ENCODE measurements at places on chromosomes 6 and 20.

DNA sequence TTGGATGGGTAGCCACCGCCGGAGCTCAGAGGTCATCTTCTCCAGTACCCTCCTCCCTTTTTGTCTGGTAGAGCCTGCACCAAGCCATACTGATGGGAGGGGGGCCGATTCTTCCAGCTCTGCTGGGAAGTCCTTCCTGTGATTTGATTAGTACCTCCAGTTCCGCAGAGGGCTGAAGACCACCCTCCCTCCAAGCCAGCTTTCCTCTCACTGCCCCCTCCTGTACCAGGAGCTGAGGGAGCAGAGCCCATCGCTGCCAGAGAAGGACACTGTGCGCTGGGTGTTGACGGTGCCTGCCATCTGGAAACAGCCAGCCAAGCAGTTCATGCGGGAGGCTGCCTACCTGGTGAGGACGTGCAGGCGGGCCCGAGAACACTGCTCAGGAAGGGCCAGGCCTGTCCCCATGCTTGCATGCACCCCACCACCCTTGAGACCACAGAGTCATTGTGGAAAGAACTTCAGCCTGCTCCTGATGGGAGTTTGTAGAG is 13.2 kb downstream of the HSPA12B start:
- DNase-seq: no peak

- no peak for DNase-seq
Observed at GRCh38 chr6:126531286-126531685, 191.4 kb downstream of the CENPW start.

DNA sequence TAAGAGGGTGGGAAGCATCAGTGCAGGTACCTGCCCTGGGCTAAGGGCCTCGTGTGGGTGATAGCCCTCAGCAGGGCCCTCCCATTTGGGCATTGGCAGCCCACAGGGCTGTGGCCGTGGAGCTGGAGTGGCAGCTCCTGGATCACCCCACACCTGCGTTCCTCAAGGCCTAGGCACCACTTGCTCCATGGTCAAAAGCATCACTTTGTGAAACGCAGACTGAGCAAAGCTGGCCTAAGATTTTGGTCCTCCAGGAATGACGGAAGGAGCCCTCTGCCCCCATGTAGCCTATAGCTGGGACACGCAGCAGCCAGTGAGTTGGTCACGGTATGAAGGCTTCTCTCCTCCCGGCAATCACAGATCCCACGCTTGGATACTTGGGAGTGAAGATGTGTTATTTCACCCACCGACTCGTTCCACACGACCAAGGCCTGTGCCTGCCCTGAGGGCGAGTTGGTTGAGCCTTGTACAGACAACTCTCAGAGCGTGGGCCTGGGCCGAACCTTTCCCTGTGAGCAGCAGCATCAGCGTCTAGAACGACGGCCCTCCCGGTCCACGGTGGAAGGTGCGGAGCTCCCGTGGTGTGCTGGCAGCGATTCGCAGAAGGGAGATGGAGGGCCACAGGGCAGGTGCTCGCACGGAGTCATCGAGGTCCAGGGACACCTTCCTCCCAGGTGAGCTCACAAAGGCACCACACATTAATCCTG is 39.7 kb downstream of the THBS2 start:
- peak; percentile 34 for DNase-seq

GRCh38 chr6:69948479-69949114 is 82.2 kb downstream of the COL19A1 start:
- no peak for DNase-seq

DNA sequence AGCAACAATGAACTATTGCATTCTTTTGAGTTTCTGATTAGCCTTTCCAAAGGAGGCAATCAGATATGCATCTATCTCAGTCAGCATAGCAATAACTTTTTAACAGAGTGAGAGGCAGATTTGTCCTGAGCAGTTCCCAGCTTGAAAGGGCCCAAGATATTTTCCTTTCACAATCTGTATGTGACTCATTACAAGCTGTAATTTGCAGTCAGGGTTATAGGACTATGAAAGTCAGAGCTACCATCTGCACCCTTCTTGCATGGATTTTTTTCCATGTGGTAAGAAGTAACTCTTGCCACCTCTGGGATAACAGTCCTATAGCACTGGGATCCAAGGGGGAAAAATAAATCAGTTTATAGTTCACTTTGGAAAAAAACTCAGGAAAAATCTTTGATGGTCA is 318.2 kb upstream of the RGS17 start:
- no peak for DNase-seq

DNA sequence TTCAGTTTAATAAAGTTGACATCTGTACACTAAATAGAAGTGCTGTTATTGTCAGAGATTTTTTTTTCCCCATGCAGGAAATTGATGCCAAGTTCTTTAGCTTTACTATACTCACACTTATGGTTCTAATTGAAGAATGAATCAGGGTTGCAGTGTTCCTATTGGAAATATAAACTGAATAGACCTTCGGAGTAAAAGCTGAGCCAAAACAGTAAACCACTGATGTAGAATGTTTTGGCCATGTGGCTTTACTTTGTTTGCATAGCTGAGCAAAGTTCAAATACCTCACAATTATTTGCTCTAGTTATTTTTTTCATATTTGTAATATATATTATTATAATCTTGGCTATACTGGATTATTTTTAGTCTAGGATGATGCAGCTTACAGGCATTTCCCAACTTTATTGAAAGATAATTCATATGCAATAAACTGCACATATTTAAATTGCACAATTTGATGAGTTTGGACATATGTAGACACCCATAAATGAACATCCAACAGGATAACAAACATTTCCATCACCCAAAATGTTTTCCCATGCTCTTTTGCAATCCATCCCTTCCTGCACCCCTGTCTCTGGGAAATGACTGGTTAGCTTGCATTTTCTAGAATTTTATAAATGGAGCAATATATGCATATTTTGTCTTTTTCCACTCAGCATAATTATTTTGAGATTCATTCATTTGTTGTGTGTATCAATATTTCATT is 105.8 kb upstream of the NOX3 start:
- DNase-seq: no peak

DNA sequence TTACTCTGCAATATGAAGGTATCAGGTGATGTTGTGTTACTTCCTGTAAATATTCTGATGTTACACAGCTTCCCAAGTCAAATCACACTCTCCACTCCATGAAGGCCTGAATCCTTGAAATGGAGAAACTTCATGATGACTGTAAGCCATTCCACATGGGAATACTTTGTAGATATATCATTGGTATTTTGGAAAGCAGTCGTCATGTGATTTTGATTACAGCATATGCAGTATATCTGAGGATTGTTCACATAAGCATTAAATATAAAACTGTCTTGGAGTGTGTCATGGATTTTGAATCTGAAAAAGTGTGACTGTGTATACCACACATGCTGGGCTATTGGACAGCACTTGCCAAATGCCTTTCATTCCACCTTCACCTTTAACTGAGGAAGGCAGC is 118.3 kb upstream of the EXOC2 start:
- DNase-seq: no peak

GRCh38 chr6:128885381-128885780 is 2.4 kb downstream of the LAMA2 start:
- DNase-seq: no peak

DNA sequence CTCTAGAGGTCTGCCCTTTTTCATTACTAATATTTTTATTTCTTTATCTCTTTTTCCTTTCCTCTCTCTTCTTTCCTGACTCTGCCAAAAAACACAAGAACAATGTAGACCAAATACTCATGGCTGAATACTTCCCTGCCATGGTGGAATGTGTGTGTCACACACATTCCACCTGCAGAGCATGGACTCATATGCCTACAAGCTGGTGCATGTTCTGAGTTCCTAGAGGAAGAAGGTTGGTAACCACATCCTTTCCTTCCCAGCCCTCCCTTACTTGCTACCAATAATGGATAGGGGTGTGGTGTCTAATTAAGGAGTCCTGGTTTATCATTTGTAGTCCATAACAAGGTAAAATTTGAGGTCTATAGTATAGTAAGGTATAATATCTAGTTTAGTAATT is 15.2 kb upstream of the CST9L start:
- DNase-seq: no peak

DNA sequence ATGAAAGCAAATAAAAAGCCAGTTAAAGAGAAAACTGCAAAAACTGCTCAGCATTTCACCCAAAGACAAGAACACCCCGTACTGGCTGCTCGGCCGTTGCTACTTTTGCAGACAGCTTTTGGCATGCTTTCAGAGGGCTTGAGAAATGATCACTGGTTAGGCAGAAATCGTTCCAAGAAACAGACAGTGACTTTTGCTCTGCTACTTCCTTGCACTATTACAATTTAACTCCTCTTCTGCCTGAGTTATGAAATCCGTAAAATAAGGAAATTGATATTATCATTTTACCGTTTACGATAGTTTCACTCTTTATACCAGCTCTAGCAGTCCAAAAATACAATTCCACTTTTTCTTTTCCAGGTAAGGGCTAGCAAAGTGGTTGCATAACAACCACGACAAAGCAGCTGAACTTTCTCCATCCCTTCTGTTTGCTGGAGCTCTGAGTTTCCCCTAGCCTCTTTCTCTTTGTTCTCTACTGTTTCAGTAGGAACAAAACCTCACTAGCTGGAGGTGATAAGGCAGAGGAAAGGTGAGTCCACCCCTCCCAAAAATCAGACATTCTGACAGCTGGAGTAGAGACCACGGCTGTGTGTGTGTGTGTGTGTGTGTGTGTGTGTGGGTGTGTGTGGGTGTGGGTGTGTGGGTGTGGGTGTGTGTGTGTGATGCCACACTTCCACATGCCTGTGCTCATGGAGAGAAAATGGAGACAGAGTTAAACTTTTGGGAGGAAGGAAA is 191.8 kb upstream of the RREB1 start:
- DNase-seq: no peak

DNA sequence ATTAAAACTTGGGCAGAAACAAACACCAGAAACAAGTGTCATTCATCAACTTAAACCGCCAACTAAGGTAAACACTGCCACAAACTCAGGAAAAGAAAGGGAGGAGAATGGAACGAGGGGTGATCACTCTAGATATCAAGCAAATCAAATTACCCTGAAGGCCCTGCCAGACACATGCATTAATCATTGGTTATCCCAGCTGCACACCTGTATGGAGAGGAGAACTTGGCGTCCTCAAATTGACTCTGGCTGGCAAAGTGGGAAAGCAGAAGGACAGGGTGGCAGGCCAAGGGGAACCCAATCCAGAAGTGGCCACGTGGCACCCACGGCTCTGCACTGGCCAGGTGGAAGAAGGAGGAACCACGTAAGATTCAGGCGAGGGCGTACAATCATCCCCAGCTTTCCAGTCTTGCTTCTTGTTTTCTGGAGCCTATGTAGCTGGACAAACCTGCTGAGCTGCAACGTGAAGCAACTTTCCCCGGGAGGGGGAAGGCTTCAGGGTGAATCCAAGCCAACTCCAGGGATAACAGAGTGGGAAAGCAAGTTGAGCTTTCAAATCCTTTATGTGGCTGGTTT is 156.2 kb upstream of the JARID2 start:
- DNase-seq: no peak

DNA sequence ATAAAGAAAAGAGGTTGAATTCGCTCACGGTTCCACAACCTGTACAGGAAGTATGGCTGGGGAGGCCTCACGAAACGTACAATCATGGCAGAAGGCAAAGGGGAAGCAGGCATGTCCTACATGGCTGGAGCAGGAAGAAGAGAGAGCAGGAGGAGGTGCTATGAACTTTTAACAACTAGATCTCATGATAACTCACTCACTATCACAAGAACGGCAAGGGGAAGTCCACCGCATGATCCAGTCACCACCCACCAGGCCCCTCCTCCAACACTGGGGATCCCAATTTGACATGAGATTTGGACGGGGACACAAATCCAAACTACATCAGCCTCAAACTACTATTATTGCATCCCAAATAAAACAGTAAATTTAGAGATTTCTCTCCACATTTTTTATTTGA is 53.6 kb upstream of the CST7 start:
- no peak for DNase-seq

DNA sequence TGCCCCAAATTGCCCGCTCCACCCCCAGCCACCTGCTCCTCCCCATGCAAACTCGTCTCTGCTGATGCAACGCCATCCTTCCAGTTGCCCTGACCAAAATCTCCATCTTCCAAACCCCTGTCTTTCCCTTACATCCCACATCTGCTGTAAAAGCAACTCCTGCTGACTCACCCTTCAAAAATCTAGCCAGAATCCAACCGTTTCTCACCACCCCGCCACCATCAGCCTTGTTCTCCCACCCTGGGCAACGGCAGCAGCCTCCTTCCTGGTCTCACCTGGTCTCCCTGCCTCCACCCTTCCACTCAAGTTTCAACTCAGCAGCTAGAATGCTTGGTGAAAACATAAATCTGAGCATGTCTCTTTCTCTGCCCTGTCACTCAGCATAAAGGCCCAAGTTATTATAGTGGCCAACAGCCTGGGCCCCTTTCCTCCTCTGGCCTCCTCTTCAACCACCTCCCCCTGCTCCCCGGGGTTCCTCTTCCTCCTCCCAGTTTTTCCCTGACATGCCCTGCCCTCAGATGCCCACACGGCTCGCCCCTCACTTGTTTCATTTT is 7.2 kb upstream of the SYNJ2 start:
- peak; percentile 66 for DNase-seq

GRCh38 chr6:147190556-147190955 is 13.7 kb upstream of the STXBP5 start:
- DNase-seq: no peak

- DNase-seq: peak; percentile 54
Observed at GRCh38 chr6:131954059-131954774, 3.0 kb upstream of the CCN2 start.

DNA sequence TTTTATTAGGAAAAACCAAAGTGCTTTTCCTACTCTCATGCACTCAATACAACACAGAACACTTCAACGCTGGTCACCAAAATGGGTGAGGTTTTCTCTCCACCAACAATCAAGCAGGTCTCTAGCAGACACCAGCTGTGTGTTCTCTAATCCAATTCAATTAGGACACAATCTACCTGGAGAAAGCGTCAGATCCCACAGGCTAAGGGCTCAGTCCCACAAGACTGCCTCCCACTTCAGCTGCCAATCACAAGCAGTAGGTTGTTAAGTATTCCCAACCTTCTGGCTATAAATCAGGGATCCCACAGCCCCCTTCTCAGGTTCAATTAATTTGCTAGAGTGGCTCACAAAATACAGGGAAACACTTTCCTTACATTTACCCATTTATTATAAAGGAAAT is 47.7 kb downstream of the STMND1 start:
- DNase-seq: no peak

GRCh38 chr6:39420300-39421265 is 98.1 kb upstream of the KCNK16 start:
- no peak for DNase-seq

All from NCI-H226 (cell line).